Stimulated activated CD4-positive, alpha-beta T cell treated with anti-CD3 and anti-CD28 coated beads, Interleukin-2, amount 100 ng/mL, for 48 hours (primary cell): ENCODE measurements at places on chromosomes 7 and 10.

- DNase-seq, result no peak
These were observed 261.5 kb upstream of the SORCS1 start for GRCh38 chr10:107425931-107426553.

GRCh38 chr7:98280791-98281756, at the start of gene BRI3:
Gene BRI3 (plus strand): TSS chr7:98281686. CDS start chr7:98281796, 110 bp downstream.
- peak; percentile 88 for DNase-seq

- no peak for DNase-seq
These were observed 12.9 kb downstream of the UNCX start for GRCh38 chr7:1245524-1246050.

GRCh38 chr7:131011976-131012375, 278.0 kb upstream of the KLF14 start:
- no peak for DNase-seq

- DNase-seq, result no peak
These were observed 20.8 kb upstream of the MKI67 start for GRCh38 chr10:128147064-128147463.

DNA sequence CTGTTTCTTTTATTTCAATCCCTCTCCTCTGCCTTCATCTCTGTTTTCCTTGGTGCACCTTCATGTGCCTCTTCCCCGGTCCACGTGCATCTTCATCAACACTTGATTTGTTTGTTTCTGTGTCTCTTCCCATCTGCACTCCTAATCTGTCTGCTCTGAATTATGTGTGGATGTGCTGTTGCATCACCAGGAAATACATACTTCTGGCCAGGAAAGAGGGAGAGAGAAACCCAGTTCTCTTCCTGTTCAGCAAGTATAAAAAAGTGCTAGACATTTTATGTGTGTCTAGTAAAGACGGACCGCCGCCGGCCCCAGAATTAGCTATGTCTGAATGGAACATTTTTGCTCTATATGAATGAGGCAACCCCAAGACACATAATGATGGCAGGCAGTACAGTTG, 93.8 kb downstream of the CALD1 start:
- DNase-seq, result no peak

GRCh38 chr10:44366941-44367630, 17.8 kb downstream of the CXCL12 start:
- DNase-seq, result no peak

- DNase-seq, result no peak
These were observed 41.8 kb downstream of the ASZ1 start for GRCh38 chr7:117385363-117386109.

- DNase-seq, result no peak
These were observed 112.8 kb downstream of the PRLHR start for GRCh38 chr10:118482393-118483331.

GRCh38 chr10:131519723-131520605, 208.4 kb upstream of the TCERG1L start:
- DNase-seq, result no peak

- no peak for DNase-seq
These were observed 591 bp downstream of the UBE2H start for GRCh38 chr7:129952086-129952652.
